Mucosa of descending colon (tissue), 3 donors: ENCODE measurements at places on chromosomes 3 and 15. TPM values are rescaled to one million over a fixed set of nuclear protein-coding genes. Genes with fewer than 3 reads are reported as not detected.

SOX14 gene
- not detected for total RNA-seq

DNA sequence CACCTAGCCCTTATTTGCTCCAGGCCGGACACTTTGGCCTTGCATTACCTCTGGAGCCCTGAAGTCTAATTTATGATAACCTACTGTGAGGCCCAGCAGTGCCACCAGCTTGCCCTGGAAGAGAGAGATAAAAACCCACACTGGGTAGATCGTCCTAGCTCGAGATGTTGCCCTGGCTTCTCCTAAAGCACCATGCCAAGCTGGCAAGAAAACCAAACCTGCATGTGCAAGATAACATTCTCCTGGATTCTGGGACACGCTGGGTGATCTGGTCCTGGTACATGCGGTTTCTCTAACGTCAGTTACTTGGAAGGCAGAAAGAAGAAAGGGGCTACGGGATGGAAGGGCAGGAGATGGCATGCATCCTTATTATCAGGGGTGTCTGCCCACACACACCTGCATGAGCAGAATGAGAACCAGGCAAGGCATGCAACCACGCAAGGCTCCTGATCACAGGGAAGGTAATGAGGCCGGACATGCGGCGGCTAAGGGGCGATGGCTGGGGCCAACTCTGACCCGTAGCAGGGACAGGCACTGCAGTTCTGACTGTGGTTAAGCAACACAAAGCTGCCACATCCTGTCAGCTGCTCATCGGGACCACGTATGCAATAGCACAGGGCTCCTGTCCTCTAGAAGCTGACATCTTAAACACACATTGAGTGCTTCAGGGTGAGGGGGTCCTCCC is 73.0 kb downstream of the OXNAD1 start:
- peak; percentile 46 for DNase-seq

DNA sequence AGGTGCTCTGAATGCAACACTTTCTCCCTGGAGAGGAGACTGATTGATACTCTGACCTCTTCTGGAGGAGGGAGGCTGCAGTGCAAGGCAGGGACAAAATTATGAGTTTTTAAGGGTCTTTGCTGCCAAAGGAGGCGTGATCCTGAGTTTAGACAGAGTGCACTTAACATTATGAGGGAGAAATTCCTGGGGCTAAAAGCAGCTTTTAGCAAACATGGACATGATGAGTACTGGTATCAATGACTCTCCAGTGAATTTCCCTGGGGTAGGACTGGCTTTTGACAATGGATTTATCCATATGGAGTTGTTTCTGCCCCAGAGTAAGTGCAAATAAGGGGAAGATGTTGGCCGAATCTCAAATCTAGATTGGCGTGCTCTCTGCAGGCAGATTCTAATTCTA is 133.1 kb downstream of the THSD4 start:
- DNase-seq, result no peak

ASTE1 gene
- total RNA-seq, result 10.4 TPM

MNS1 gene
- 1.2 TPM for total RNA-seq

DNA sequence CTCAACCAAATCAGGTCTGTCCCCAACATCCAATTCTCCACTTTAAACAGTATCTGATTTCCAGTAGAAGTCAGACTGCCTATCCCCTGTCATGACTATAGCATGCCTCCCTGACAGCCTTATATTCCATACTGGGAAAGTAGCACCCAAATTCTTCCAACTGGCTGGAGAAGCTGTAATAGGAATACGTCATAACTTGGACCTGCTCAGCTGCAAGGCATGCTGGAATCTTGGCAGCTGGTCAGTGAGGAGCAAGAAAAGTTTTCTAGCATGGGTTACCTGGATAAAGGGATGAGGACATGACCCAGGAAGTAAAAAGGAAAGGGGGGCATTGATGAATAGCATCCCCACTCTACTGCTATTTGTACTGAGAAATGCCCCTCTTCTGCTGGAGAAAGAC is 8.9 kb downstream of the SEMA5B start:
- no peak for DNase-seq

AMT gene
- 22.9 TPM for total RNA-seq

- no peak for DNase-seq
Measured at GRCh38 chr15:69780374-69780773, 317.3 kb downstream of the TLE3 start.

- no peak for DNase-seq
Measured at GRCh38 chr3:112304611-112305010, 10.6 kb upstream of the SLC9C1 start.

GRCh38 chr15:48031973-48032372 is 88.8 kb upstream of the SLC24A5 start:
- DNase-seq, result no peak

DNA sequence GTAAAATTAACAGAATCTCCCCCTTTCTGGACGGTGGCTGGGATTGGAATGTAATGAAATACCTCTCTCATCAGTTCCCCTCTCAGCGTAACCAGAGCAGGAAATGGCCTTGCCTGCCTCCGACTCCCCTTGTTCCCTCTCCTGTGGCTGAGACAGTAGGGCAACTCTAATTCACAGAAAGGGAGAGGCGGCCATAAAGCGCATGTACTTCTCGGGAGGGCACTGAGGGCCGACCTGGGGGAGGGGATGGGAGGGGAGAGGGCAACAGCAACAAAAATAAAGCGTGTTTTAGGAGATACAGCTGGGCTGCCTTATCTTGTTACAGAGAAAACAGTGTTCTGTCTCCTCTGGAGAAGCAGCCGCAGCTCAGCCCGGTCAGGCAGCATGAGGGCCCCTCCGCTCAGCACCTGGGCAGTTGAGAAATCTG is 783.3 kb upstream of the ARRDC4 start:
- DNase-seq, result no peak
